ENCODE measurements at places on chromosomes 13 and 19.

- no peaks in the 10 kb centered on the region for H3K4me1 ChIP-seq
- H3K27ac ChIP-seq = no peak overlapping the region
- no peaks in the 10 kb centered on the region for H3K27me3 ChIP-seq
- no peaks in the 10 kb centered on the region for H3K36me3 ChIP-seq
Measured at GRCh38 chr19:32178956-32179355, 166.5 kb upstream of the ZNF507 start.

DNA sequence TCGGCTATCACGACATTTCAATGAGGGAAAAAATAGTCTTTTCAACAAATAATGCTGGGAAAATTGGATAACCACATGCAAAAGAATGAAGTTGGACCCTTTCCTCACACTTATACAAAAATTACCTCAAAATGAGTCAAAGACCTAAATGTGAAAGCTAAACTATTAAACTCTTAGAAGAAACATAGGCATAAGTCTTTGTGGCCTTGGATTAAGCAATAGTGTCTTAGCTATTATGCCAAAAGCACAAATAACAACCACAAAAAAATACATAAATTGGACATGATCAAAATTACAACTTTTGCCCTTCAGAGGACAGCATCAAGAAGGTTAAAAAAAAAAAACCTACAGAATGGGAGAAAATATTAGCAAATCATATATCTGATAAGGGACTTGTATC lies 156.6 kb downstream of the FOXO1 start:
- H3K36me3 ChIP-seq = no peaks in the 10 kb centered on the region
- no peak overlapping the region for H3K27ac ChIP-seq
- H3K27me3 ChIP-seq = no peaks in the 10 kb centered on the region

GRCh38 chr19:29395111-29395733 lies 130.6 kb upstream of the VSTM2B start:
- H3K36me3 ChIP-seq = no peaks in the 10 kb centered on the region
- H3K27me3 ChIP-seq = no peaks in the 10 kb centered on the region

- no peaks in the 10 kb centered on the region for H3K27me3 ChIP-seq
- no peak overlapping the region for H3K4me3 ChIP-seq
- H3K36me3 ChIP-seq = no peaks in the 10 kb centered on the region
- peak; percentile 75 for DNase-seq
Measured at GRCh38 chr19:43699506-43700394, 16.1 kb upstream of the IRGC start.

Data from mesendoderm (in vitro differentiated cells).